ENCODE measurements at places on chromosomes 3 and 15.
A peak's percentile ranks its signal among the peaks of the same experiment; 100 is the strongest.

DNA sequence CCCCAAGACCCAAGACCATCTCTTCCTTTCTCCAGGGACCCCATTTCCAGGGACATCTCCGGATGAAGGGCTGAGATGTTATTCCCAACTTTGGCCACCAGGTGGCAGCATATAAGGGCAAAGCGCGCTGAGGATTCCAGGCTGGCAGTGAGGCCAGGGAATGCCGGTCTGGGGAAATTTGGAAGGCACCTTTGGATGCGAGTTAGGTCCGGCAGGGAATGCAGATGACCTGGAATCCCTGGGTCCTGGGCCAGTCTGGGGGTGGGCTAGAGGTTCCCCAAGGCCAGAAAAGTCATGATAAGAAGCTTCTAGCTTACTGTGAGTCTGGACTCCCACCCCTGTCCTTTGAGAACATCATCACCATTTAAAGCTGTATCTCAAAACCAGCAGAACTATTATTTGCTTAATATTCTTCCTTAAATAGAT lies 1.6 kb upstream of the CHST13 start:
- DNase-seq, result no peak

GRCh38 chr3:160245261-160245800 lies 20.1 kb downstream of the C3orf80 start:
- DNase-seq, result no peak

GRCh38 chr3:135224815-135225362 lies 429.8 kb downstream of the EPHB1 start:
- peak; percentile 25 for DNase-seq

GRCh38 chr15:34755419-34755773 lies 598 bp upstream of the GJD2 start:
- DNase-seq, result no peak

DNA sequence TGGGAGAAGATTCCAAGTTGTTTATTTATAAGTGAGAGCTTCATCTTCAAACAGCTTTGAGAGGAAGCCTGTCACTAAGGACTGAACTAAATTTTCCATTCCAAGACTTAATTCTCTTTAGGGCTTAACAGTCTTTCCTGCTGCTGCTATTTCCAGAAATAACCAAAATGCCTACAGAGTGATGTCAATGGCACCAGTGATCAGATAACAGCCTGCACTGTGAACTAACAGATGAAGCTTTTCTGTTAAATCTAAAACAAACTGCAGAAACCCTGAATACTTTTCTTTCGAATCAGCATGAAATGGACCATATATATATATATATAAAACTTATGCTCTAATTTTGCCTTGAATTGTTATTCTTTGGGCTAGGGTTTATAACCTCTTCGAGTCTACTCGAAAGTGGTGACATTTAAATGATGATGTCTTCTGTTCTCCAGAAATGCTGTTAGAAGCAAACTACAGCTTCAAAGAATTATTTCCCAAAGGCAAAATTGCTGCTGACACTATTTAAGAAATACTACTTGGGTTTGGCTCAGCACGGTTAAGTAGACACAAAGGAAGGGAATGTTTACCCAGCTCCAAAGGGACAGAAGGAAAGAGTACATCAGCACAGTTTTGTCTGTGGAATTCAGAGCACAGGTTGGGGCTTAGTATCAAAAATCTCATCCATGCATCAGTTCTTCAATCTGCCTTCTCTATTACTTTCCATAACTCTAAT lies 238.5 kb upstream of the LRRN1 start:
- no peak for DNase-seq

DNA sequence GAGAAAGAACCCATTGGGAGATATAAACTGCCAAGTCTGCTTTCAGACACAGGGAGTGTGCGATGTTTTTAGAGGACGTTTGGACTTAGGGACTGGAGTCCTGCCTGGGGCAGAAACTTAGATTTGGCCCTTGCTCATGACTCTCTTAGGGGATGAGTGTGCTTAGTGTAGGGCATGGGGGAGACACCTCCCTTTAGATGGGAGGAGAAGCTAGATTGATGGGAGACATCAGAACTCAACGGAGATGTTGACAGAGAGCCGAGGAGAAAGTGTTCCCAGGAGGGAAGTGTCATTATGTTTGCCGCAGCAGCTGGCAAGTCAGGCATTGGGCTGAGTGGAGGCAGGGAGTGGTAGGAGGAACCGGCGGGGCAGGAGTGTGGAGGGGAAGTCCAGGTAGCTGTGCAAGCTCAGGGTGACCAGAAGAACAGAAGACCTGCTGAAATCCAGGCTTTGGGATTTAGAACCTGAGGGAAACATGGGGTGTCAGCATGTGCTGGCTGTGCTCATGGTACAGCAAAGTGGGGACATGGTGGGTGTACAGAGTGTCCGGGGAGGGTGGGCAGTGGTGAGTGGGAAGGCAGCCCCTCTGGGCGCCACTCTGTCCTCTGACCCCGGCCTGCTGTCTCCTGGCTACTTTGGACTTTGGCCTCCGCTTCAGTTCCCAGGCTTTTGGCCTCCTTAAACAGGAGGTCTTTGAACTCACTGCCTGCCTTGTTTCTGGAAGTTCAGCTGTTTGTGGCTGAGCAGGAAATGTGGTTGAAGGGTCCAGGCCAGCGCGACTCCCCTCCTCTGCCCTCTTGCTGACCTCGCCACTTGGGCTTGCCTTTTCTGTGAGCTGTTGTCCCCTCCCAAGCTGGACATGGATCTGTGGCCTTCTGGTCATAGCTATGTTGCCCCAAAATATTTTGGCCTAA lies 324.0 kb upstream of the LRRFIP2 start:
- DNase-seq, result no peak

DNA sequence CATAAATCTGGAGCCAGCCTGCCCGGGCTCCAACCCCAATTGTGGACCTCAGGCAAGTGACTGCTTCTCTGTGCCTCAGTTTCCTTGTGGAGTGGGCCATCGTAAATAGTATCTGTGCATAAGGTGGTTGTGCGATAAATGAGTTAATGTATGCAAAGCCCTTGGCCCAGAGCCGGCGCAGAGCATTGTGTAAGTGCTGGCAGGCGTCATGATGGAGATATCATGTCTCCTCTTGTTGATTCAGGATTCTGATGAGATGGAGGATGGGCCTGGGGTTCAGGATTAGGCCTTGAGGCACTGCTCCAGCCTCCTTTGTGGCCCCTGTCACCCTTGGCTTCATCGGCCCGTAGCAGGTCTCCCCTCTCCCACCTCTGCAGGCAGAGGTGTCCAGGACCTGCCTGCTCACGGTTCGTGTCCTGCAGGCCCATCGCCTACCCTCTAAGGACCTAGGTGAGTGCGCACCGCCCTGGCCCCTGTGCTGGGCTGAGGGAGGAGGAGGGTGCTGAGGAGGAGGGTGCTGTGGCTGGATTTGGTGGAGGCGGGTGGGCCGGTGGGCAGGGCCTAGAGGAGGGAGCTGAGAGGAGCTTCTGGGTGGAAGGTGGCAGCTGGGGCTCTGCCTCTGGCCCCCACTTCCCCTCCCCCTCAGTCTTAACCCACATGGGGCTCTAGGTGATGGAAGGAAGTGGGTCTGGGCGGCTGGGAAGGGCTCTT lies 1.3 kb downstream of the PLA2G4B start:
- no peak for DNase-seq

DNA sequence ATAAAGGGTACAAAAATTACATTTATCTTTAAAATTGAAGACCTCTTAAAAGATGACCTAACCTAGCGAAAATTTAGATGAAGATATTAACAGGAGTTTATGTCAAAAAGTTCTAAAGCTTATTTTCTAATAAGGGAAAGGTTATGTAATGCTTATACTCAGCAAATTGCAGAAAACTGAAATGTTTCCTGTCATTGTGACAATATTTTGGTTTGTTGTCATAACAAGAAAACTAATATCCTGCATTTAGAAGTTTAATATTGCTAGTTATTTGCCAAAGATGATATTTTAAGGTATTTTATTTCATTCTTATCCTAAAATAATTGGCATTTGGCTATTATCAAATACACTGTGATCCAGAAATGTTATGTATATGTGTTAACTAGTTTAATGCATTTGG lies 294.5 kb downstream of the C3orf38 start:
- DNase-seq, result no peak

DNA sequence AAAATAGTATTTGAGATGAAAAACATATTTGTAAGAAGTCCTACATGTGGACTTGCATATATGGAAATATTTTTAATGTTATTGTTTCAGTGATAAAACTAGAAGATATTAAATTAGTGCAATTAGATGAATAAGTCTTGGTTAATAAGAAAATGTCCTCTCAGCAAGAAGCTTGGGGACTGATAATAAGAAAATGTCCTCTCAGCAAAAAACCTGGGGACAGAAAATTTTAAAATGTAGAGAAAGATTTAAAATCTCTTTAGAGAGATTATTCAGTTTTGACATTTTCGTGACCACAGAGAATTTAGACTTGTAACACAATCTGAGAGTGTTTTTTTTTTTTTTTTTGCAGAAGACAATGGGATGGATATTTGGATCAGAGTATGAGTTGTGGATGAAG lies 156.0 kb downstream of the ISL2 start:
- no peak for DNase-seq

DNA sequence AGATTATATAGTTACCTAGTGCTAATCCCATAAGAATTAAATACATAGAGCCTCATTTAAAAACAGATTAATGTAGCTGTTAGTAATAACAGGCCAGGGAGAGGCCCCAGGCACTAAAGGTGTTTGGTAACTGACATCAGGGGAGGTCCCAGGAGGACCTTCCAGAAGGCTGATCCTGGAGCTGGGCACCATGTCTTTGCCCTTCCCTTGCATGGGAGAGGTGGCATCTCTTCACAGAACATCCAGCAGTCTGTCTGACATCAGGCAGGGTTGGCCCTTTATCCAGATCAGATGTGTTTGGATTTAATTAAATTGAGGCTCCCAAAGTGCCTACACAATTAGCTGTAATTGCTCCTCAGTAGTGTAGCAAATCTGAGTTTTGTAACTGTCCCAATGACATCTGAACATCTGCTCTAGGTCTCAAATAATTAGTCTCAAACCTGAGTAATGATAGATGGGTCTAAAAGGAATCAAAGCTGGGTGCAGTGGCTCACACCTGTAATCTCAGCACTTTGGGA lies 53.0 kb downstream of the RLBP1 start:
- DNase-seq, result no peak

- DNase-seq, result peak; percentile 31
Measured at GRCh38 chr15:58551084-58551763, 119.4 kb downstream of the LIPC start.

GRCh38 chr3:180414157-180414556 lies 187.8 kb upstream of the TTC14 start:
- DNase-seq, result no peak

- DNase-seq, result no peak
Measured at GRCh38 chr15:25249236-25250010, 189.4 kb downstream of the UBE3A start.

DNA sequence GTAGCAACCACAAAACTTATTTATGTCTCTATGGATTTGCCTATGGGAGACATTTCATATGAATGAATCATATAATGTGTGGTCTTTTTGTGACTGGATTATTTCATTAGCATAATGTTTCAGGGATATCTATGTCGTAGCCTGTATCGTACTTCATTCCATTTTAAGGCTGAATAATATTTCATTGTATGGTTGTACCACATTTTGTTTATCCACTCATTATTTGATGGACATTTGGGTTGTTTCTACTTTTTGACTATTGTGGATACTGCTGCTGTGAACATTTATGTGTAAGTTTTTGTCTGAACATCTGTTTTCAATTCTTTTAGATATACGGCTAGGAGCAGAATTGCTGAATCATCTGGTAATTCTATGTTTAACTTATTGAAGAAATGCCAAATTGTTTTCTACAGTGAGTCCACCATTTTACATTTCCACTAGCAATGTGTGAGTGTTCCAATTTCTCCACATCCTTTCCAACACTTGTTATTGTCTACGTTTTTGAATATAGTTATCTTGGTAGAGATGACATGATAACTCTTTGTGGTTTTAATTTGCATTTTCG lies 134.4 kb upstream of the DAZL start:
- DNase-seq, result no peak

DNA sequence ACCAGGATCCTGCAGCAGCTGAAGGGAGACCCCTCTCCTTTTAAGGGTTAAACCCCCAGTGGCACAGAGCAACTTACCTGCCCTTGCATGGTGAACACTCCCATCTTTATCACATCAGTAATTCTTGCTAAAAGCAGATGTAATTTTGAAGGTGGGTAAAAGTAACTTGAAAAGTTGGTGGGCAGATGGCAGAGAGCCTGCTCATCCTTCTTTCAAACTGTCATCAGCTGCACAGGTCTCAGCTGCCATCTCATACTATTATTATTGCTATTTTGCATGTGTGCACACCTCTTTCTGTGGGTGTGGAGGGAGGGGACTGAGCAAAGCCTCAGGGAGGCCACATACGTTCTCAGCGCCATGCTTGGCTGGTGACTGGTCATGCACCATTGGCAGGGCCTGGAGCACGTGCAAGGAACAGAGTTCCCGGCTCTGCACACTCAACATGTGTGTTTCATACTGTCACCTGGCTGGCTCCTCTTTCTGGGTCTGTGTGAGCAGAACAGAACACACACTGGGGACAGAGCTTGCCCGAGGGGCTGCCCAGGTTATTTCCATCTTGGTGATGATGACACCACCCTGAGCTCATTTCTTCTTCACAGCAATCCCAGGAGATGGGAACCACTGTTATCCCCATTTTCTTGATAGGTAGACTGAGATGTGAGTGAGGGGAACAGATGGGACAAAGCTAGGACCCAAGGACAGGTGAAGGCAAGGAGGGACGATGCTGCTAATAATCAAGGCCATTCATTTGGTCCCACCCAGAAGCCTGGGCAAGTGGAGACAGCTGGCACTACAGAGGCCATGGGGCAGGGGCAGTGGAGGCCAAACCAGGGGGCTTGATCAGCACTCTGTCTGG lies 95.8 kb upstream of the KLF13 start:
- DNase-seq, result peak; percentile 99

GRCh38 chr15:90903733-90904536 lies 833 bp downstream of the MAN2A2 start:
- DNase-seq, result no peak

- DNase-seq, result no peak
Measured at GRCh38 chr3:12464181-12464580, 20.1 kb upstream of the TSEN2 start.

DNA sequence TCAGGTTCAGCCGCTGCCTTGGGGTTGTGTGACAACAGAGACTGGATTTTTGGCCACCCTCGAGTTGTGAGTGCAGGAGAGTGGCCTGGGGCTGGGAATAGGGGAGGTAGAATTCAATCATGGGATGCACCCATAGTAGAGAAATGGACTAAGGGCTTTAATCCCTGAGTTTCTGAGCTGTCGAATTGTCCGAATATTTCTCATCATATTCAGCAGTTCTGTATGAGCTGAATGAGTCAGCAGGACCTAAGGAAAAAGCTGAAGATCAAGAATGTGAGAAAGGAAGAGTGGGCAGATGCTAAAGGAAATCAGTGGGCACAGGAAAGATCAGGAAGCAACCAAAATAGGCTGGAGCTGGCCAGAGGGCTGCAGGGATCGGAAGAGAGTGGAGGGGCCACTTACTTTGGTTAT lies 44.4 kb upstream of the SACM1L start:
- DNase-seq, result no peak

- DNase-seq, result no peak
Measured at GRCh38 chr3:133568294-133569014, 5.0 kb upstream of the CDV3 start.
